ENCODE measurements at places on chromosomes 1 and 21.

GRCh38 chr1:151985768-151986167 is 7.9 kb downstream of the S100A10 start:
- no peak for DNase-seq

- DNase-seq = no peak
Observed at GRCh38 chr21:17789069-17789468, 30.1 kb downstream of the C21orf91 start.

- no peak for DNase-seq
Observed at GRCh38 chr21:46556802-46557201, 48.1 kb downstream of the S100B start.

GRCh38 chr1:88593358-88593757 is 90.7 kb upstream of the PKN2 start:
- no peak for DNase-seq

- no peak for DNase-seq
Observed at GRCh38 chr1:181102841-181103240, 14.3 kb downstream of the IER5 start.

DNA sequence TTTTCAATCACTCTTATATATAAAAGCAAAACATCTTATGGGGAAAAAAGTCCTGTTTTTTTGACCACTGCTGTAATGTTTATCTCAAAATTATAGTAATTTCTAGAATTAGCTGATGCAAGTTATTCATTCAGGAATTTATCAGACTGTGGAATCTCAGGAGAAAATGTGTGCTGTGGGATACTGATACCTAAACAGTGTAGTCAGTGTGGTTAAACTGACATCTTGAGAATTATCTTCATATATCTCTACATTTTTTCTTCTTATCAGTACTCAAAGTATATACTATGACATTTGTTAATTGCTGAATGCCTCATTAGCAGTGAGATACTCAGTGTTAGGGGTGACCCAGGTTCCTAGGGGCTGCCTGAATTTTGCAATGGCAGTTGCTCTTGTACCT is 839.3 kb downstream of the KCNT2 start:
- DNase-seq = no peak

- DNase-seq = peak; percentile 77
Observed at GRCh38 chr1:206685769-206686477, 1.2 kb downstream of the MAPKAPK2 start.

GRCh38 chr1:208148380-208148779 is 95.8 kb downstream of the PLXNA2 start:
- no peak for DNase-seq

Data from SJSA1 (cell line).